ENCODE measurements at places on chromosomes 5 and 9.

- no peak for DNase-seq
These were observed 95.0 kb upstream of the PCSK1 start for GRCh38 chr5:96527768-96528661.

DNA sequence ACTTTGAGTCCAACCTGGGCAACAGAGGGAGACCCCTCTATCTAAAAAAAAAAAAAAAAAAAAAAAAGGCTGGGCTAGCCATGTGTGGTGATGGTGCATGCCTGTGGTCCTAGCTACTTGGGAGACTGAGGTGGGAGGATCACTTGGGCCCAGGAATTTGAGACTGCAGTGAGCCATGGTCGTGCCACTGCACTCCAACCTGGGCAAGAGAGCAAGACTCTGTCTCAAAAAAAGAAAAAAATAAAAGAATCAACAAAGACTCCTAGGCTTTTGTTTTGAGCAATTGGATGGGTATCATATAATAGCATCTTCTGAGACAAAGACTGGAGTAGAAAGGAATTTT lies 481.7 kb upstream of the PAPPA start:
- DNase-seq, result no peak

- no peak for DNase-seq
These were observed 118.2 kb downstream of the VCAN start for GRCh38 chr5:83589786-83590185.

DNA sequence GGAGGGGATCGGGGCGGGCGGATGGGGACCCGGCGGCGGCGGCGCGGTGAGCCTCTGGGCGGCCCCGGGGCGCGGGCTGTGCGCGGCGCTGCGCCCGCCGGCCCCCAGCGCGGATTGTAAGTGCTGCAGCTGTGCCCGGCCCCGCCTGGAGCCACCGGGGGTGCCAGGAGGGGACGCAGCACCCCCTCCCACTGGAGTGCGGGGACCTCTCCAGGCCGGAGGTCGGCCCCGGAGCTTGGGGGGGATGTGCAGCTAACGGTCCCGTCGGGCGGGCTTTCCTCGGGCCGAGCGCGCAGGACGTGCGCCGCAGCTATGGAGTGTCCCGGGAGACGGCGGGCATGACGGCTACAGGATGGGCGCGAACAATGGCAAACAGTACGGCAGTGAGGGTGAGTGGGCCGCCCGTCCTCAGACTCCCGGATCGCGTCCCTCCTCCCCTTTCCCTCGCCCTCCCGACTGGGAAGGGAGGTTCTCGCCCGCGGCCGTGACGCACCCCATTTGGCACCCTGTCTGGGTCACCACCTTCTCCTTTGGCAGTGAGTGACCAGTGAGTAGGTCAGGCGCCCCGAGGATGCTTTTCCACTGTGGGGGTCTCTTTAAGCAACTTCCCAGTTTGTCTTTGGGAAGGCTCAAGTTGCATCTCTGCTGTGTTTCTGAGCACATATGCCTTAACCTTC lies 483 bp downstream of the FBXL7 start:
- no peak for DNase-seq

DNA sequence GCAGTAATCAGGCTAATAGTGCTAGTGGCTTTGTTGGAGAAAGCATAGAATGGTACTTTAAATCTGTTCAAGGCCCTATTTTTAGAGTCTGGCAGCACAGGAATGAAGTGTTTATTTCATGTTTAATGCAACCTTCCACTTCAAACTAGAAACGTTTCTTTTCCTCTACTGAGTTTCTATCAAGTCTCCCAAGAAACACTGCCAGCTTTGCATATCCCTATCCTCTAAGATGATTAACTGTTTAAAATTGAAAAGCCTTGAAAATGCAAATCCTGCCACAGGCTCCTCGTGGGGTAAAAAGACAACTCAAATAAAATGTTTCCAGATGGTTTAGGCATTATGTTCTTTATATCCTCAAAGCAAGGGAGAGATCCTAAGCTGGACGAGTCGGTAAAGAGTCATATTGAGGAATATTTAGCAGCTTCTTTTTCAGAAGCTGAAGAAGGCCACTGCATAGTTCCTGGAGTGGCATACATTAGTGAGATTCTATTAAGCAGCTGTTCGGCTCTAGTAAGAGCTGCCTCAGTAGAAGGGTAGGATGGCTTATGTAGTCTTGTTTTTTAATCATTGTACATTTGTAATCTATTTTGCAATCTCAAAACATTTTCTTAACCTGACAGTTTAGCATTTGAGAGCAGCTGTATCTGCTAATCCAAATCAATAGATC lies 251.2 kb downstream of the CHSY3 start:
- DNase-seq, result no peak

DNA sequence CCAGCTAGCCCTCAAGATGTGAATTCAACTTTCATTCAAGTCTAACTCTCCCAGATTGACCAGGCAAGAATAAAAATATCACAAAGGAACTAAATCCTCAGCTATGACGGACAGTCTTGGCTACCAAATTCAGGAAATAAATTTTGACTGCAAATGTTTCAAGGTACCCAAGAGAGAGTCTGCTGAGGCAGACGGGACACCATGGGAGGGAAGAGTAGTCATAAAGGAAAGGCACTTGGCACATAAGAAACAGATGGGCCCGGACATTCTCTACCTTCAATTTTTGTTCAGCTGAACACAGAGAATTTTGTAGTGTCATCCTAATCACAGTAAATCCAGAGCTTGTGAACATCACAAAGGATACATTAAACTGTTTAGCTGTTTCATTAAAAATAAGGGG lies 390.0 kb downstream of the DTWD2 start:
- no peak for DNase-seq

DNA sequence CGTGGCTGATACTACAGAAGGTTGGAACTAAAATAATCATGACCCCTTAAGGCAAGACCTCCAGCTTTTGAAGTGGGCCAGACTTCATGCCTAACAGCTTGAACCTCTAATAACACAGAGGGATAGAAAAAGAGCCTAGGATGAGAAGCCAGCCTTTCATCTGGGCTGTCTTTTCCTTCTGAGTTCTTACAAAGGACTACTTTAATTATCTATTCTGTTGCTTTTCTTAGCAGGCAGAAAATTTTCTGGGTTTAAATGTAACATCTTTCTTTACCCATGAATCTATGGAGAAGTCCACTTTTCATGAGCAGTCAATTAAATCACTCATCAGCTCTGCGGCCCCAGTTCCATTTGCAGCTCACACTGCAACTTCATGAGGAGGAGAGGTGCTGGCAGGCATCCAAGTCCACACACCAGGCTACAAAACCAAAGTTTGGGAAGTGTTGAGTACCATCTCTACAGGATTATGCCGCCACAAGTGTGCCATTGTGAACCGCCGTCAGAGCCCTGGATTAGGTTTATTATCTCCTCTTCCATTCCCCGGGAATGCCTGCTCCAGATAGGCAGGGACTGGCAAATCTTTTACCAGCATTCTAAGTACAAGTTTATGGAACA lies 192.0 kb downstream of the TLE4 start:
- no peak for DNase-seq

- DNase-seq, result peak; percentile 73
These were observed 6.8 kb downstream of the MRPL36 start for GRCh38 chr5:1792842-1793266.

GRCh38 chr9:93013856-93014582 lies 44.5 kb upstream of the SUSD3 start:
- no peak for DNase-seq

DNA sequence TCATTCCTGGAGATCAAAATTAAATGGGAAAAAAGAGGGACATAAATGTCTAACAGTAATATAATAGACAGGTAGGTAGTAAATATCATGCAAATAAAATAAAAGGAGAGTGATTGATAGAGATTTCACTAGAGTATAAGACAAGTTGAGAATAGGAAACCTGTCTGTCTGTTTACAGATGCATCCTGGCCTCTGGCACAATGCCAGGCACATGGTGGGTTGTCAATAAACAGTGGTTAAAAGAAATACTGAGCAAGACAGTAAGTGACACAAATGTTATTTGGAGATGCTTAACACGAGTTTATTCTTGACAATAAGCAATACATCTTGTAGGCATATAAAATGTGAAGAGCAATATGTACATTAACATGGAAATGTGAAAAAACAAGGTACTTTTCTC lies 33.3 kb downstream of the RICTOR start:
- no peak for DNase-seq

DNA sequence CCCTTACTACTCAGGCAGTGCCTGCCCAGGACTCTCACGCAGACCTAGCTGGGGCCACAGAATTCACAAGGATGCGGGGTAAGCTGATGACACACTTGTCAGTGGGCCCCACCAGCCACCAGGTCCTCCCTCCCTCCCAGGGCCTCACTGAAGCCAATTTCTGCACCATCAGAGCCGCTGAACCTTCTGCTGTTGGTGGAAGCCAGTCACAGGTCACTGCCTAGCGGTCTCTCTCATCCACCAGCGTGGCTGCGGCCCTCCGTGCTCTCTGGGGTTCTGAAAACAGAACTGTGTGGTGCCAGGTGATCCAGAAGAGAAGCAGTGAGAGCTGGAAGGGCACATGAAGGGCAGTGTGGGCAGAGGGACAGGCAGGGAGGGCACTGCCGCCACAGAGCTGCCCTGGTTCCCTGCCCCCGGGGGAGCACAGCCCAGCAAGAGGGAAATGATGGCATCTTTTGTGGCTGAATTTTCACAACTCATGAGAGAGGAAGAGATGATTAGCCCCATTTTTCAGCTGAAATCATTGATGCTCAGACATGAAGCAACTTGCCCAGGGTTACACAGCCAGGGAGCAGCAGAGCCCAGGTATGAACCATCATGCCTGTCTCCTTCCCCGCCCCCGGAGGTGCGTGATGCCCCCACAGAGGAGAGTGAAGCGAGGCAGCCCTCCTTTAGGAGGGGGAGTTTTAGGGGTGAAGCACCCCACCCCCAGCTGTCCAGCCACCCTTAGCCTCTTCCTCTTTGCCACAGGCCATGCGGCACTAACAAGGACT lies 41.4 kb upstream of the CPLX2 start:
- DNase-seq, result no peak

GRCh38 chr5:35854248-35854647 lies 2.4 kb upstream of the IL7R start:
- DNase-seq, result peak; percentile 60

DNA sequence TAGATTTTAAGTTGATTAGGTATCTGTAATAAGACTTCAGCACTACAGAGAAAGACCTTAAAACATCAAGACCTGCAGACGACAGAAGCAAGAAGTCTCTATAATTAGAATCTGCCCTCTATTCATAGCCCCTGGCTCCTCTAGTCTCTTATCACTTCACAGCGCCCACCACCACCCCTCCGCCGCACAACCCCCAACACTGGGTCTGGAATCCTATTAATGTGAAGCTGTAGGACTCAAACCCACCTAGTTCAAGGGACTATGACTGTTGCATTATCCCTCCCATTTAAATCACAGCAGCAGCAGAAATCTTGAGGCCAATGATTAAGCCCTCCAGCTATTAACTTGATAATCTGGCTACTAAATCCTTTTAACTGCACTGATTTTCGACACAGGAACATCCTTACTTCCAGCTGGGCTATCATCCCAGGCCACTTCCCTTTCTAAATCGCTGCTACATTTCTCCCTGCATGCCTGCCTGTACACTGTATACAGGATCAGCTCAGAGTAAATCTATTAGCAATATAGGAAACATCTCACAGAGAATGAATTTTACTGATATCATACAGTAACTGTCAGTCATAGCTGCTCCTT lies 159.5 kb upstream of the GRAMD2B start:
- DNase-seq, result no peak

DNA sequence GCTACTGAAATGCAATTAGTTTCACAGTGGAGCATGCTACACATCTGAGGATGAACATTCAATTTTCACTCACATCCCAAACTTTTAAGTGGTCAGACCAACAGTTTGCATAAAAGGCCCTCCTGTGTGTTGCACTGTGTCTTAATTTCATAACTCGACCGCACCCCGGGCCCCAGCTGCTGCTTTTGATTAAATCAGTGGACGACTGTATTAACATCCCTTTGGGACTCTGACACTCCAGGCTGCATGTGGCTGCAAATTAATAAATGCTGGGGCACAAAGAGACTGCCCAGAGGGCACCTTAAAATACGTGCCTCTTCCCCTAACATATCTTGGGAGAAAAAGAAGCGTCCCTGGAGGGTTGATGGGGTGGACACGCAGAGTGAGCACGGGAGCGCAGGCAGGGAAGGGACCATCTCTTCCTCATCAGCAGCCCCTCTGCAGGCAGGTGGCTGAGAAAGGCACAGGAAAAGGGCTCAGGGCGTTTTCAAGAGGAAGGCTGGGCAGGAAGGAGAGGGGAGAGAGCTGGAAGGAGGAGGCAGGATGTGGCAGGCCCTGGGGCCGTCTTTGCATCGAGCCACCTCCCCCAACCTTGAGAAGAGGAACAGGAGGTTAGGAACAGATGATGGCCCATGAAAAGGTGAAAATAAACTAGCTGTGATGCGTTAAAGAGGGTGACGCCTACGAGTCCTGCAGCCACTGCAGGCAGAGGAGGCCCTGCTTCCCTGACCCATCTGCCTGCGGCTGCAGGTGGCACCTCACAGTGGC lies 18.6 kb downstream of the MED10 start:
- no peak for DNase-seq

DNA sequence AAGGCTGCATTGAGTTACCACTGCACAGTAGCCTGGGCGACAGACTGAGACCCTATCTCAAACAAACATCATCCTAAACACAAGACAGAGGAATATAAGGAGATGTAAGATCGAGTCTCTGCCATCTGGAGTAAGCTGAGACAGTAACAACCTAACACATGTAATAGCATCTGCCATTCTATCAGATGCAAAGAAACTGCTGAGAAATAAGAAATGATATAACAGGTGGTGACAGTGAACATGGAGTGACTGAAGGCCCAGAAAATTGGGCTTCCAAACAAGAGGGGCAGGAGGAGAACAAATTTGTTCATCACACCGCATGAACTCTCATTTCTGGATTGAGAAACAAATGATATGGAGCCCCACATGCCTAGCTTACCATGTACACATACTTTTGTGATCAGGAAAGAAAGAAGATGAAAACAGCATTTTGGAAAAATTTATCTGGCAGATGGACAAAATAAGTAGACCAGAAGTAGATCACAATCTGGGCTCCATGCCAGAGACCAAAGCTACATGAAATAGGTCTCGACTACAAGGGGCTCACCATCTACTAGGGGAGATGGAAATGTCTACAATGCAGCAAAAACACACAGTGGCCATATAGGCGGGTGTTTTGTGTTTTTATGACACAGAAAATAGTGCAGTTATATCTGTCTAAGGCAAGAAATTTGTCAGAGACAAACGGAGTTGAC lies 45.5 kb downstream of the ECPAS start:
- no peak for DNase-seq

DNA sequence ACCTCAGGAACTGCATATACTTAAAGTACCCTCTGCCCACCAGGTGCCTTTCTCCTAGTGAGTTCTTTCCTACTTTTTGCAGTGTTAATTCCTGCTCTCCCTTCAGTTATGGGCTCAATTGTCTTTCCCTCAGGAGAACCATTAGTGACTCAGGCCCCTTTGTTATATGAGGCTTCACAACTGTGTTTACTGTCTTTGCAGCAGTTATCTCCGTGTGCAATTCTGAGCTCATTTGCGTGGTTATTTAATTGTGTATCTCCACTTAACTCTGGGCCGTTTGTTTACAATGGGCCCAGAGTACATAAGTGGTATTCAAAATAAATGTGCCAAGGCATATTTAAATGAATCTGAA lies 9.6 kb downstream of the FBXO38 start:
- DNase-seq, result no peak

- DNase-seq, result no peak
These were observed 3.9 kb downstream of the TYRP1 start for GRCh38 chr9:12696931-12697622.
